ENCODE measurements at places on chromosomes 11 and 22. TPM values are rescaled to one million over a fixed set of nuclear protein-coding genes. Genes with fewer than 3 reads are reported as not detected.
A peak's percentile ranks its signal among the peaks of the same experiment; 100 is the strongest.

Gene GGTLC2
- not detected for total RNA-seq

GRCh38 chr11:87358461-87358860 is 320.7 kb downstream of the TMEM135 start:
- DNase-seq, result no peak

- no peak for DNase-seq
Measured at GRCh38 chr11:101872171-101872882, 42.5 kb upstream of the CEP126 start.

DNA sequence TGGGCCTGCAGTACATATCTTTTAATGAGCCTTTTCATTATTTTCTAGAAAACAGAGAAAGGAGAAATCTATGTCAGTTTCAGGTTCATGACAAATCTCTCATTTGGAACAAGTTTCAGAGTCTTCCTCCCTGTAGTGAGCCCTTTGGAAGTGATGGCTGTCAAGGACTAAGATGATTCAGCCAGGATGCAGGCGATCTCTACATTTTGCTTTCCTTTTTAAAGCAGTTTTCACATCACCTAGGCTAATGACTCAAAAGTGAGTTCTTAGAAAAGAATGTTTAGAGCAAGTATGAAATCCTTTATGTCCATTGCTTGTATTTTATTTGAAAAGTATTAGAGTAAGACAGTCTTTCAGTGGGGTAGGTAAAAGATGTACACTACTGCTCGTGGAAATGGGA is 130.1 kb downstream of the TRPC6 start:
- no peak for DNase-seq

Gene STIM1
- total RNA-seq, result 13.4 TPM

GRCh38 chr11:67160045-67160444 is 41.0 kb downstream of the KDM2A start:
- DNase-seq, result no peak

GRCh38 chr11:66877588-66878385 is 20.9 kb downstream of the LRFN4 start:
- no peak for DNase-seq

- DNase-seq, result no peak
Measured at GRCh38 chr22:43554259-43554636, 142.4 kb downstream of the MPPED1 start.

DNA sequence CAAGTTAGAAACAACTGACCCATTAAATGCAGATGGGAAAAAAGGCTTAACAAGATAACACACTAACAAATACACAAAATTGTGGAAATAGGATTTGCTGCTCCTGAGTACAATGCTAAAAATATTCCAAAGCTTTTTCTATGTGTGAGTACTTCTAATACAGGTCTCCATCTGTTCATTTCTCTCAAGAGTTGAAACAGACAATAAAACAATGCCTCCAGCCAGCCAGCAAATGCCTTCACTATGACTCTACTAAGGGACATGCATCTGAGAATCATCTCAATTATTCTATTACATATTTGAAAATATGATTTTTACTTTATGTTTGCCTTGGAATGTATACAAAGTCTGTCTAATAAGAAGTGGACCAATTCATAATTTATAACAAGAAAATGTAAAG is 119.0 kb downstream of the CADM1 start:
- peak; percentile 21 for DNase-seq

Gene DEFB131B
- total RNA-seq, result not detected

- no peak for DNase-seq
Measured at GRCh38 chr11:112016088-112016764, 9.0 kb upstream of the DLAT start.

GRCh38 chr11:66932543-66932942 is 25.6 kb downstream of the PC start:
- DNase-seq, result no peak

Gene TREH
- total RNA-seq, result not detected

Gene NAGA
- total RNA-seq, result 16.9 TPM

DNA sequence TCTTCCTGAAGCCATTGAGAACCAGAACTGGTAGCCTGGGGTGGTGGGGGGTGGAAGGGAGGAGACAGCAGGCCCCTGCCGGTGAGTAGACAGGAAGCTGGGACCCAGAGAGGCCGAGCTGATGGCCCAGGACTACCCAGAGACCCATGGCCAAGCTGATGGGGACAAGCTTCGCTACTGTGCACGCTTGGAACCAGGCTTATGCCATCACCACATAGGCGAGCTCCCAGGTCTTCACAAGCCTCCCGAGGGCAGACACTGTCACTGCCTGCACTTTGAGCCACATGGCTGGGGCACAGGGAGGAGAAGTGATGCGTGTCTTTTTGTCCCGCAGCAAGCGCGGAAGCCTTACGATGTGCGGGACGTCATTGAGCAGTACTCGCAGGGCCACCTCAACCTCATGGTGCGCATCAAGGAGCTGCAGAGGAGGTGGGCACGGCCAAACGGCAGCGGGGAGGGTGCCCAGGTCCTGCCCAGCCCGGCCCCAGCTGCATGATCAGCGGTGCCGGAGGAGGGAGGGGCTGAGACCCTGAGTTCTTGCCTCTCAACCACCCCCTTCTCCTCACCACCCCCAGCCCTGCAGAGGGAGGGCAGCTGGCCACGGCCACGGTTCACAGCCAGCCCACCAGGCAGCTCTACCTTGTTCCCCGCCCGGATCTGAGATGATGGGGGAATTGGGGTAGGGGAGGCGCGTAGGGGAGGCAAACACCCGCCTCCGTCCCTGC is 76.0 kb upstream of the KCNQ1OT1 start:
- DNase-seq, result no peak

- DNase-seq, result no peak
Measured at GRCh38 chr11:94011478-94011877, 9.7 kb upstream of the HEPHL1 start.

Gene OR6T1
- not detected for total RNA-seq

DNA sequence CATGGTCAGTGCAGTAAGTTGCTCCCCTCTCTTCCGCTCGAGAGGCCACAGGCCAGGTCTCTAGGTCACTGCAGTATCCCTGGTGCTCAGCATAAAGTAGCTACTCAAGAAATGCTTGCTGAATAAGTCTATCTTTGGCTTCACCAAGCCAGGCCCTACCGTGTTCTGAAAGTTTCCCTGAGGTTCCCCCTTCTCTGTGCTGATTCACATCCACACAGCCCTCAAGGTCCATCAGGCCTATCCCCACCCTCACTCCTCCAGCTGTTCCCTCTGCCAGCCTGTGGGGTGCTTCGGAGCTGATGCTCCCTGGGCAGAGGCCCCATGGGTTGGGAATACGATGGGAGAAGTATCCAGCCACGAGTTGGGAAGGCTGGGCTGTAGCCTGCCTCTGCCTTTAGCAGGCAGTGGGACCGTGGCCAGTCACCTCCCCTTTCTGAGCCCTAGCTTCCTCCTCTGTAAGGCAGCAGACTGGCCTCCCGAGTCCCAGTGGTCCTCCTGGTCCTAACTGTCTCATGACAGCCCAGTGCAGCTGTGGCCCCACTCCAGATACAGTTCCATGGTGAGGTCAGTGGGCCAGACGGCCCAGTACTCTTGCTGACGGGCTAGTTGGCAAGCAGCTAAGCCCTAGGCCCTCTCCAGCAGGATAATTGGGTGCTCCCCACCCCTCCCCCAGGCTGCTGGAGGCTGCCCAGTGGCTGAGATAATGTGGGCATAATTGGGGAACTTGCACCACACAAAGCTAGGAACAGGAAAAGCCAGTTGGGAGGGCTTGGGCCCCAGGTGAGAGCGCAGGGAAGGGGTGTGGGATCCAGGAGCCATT is 48.2 kb downstream of the NECTIN1 start:
- DNase-seq, result peak; percentile 43

- DNase-seq, result no peak
Measured at GRCh38 chr11:116326146-116326545, 446.6 kb downstream of the BUD13 start.

Gene CHST1
- total RNA-seq, result not detected

Gene OR8A1
- total RNA-seq, result not detected

Gene MPPED2
- not detected for total RNA-seq

Gene C11orf86
- not detected for total RNA-seq

DNA sequence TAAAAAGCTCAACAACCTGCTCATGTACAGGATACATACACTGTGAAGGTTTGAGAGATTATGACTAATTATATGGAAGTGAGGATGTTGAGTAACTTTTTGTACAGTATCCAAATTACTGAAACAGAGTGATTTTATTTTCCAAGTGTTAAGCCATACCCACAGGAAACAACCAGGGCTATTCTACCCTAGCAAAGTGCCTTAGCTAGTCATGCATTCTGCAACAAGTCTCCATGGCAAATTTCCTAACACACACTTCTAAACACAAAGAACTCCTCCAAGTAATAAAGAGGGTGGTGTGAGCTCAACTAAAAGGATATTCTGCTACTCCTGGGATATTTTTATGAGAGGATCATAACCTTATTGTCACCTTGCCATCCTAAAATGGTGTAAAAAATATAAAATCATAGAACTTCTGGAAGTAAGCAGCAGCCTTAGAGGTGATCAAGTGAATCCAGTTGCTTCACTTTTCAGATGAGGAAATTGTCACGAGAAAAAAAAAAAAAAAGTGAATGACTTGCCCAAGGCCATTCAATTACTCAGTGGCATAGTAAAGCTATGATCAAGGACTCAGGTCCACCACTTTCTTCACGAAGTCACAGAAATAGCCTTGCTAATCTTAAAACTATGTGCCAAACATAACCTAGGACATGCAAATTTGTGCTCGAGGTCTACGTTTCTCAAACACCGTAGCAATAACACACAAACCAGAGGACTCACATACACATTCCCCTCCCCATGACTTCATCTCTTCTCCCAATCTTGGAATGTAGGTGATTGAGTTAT is 4.2 kb downstream of the LGR4 start:
- DNase-seq, result no peak

GRCh38 chr11:27718863-27719545 is 18.7 kb upstream of the BDNF start:
- peak; percentile 44 for DNase-seq

GRCh38 chr11:75797116-75797515 is 17.9 kb upstream of the UVRAG start:
- DNase-seq, result no peak

DNA sequence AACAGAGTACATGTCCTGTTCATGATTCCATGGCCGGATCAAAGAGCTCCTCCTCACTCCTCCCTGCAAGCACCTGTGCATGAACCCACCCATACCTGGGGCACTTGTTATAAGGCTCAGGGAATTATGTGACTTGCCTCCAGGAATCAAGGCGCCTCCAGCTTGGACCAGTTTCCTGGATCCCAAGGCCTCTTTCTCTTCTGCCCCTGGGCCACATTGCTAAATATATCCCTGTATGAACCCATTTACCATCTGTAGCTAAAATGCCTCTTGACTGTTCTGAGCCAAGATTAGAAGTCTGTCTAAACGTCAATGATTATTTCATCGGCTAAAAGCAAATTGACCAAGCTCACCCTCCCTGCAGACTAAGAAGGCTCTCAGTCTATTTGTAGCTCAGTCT is 135.6 kb downstream of the KIRREL3 start:
- no peak for DNase-seq

DNA sequence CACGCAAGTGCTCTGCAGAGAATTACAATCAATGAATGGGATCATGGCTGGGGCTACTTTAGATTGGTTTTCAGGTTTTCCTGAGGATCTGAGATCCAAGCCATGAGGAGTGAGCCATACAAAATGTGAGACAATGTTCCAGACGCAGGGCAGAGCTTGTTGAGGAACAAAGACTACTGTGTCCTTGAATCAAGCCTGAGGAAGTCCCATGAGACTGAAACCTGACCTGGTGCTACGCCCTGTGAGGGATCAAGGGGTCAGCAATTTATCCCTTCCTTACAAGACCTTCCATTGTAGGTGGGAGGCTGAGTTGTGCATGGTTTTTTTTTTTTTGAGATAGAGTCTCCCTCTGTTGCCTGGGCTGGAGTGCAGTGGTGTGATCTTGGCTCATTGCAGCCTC is 2.1 kb downstream of the INCENP start:
- DNase-seq, result no peak

Gene CARD18
- not detected for total RNA-seq

DNA sequence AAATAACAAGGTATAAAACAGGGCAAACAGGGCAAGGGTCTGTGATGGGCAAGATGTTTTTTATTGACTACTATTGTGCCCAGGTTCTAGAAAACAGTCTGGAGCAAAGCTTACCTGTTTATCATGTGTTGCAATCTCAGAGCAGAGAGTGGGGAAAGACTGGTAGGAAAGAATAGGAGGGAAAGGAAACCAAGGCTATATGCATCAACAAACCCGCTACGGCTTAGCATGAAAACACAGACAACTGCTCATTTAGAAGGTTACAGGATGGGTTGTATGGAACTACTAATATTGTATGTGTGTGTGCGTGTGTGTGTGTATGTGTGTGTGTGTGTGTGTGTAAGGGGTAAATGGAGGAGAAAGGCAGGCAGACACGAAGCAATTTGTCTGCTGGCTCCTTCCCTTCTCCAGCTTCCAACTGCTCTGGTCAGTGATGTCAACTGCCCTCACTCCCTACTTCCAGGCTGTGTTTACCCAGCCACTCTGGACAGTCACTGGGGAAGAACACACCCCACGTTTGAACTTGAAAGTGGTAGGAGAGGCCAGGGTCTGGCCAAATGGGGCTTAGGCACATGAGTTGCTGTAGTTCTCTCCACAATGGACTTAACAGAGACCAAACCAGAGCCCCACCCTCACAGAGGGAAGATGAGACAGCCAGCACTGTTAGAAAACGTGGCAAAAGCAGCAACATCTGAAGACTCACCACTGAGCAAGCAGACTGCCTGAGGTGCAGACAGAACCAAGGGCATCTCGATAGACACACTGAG is 47.0 kb downstream of the GAB2 start:
- DNase-seq, result no peak

Gene UEVLD
- 8.2 TPM for total RNA-seq

DNA sequence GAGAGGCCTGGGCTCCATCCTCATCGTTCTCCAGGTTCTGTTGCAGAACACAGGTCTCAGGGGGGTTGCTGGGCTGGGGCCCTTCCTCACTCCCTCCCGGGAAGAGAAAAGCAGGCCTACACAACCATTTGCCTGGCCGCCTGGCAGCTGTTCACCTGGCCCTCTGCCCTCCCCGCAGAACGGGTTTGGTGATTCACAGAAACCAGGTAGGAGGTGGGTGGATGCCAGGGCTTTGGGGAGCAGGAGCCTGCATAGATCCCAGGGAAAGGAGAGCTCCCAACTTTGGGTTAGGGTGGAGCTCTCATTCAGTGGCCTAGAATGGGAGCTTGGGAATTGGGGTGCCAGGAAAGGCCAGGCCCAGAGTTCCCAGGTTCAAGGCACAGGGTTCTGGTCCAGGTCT is 995 bp downstream of the TMEM134 start:
- DNase-seq, result peak; percentile 36

DNA sequence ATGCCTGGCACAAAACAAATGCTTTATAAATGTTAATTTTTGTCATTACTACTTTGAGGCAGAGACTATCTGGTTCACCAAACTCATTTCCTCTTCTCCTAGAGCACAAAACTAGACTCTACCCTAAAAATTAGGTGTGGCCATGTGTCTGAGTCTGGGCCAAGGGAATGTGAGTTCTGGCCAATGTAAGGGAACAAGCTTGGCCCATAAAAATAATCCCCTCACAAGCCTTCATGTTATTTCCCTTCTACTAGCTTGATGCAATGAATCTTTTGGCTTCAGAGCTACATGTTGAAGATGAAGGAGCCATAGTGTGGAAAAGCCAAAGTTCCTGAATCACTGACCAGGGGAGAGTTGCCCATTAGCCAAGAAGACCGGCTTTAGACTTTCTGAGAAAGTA is 406.5 kb upstream of the CCDC90B start:
- DNase-seq, result no peak

Measured in MG63 (cell line).